ENCODE measurements at places on chromosomes 4 and X.

GRCh38 chrX:128698573-128699181 lies 646.5 kb upstream of the ACTRT1 start:
- no peak for DNase-seq

- no peak for DNase-seq
Observed at GRCh38 chr4:75699299-75699698, 25.1 kb upstream of the USO1 start.

DNA sequence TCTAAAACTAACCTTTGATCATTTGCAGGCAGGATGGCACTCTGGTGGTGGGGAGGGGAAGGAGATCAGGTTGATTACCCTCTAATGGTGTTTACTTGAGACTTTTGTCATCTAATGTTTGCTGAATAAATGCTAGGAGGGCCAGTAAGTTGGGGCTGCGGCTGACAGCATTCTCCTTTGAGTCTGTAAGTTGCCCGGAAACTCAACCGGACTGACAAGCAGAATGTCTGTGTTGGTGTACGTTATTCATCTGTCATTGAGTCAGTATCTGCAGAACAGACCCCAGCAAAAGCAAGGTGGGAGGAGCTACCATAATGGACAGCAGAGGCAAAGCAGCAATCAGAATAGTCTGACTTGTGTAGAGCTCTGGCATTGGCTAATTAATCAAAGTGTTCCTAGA lies 1210.6 kb upstream of the PABPC4L start:
- DNase-seq, result no peak

DNA sequence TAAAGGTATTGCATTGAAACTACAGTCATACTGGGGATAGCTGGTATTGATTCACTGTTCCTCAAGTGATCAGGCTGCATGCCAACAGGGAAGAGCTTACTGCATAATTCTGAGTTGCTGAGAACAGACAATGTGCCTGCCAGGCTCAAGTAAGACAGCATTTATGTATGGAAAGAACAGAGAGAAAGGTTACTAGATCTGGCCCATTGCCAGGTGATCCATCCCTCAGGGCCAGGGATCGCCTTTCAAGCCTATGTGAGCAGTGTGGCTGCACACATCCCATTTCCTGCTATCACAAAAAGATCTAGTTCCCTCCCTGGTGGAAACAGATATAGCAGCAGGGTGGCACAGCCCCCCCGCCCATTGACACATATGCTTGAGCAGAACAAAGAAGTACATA lies 254.0 kb downstream of the TMA16 start:
- no peak for DNase-seq

GRCh38 chr4:54727346-54727745 lies 69.6 kb downstream of the KIT start:
- DNase-seq, result no peak

Data from hippocampal formation (tissue), 2 donors.